Mesothelial cell of epicardium (in vitro differentiated cells): ENCODE measurements at places on chromosomes 5 and 9. TPM values are rescaled to one million over a fixed set of nuclear protein-coding genes. Genes with fewer than 3 reads are reported as not detected.

DNA sequence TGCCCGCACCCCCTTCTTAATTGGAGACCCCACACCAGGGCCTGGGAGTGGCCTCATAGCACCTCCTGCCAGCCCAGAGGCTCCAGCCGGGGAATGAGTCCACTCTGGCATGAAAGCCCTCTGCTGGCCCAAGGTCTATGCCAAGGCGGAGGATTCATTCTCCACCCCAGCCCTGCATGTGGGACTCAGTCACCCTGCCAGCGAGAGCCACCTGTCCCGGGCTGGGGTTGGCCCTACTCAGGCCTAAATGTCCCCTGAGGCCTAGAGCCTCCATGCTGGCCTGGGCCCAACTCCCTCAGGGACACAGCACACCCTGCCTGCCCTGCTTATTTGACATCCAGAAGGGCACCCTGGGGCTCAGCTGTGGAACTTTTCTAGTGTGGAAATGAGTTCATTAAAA is 1.0 kb upstream of the RAPGEF1 start:
- no peak for DNase-seq

The SPATA31A5 gene
- total RNA-seq, result not detected in 3 replicates

GRCh38 chr9:134830126-134830525 is 50.5 kb upstream of the FCN2 start:
- DNase-seq, result no peak

- no peak for DNase-seq
These were observed 9.9 kb downstream of the BTNL9 start for GRCh38 chr5:181050016-181050415.

The C5orf52 gene
- not detected in 3 replicates for total RNA-seq

- DNase-seq, result no peak
These were observed 95.5 kb upstream of the PHYKPL start for GRCh38 chr5:178327931-178328711.

- DNase-seq, result no peak
These were observed 37.4 kb downstream of the WWC1 start for GRCh38 chr5:168328814-168329213.

GRCh38 chr9:37514999-37515398 is 29.3 kb downstream of the POLR1E start:
- no peak for DNase-seq

GRCh38 chr5:99441235-99441634 is 512.4 kb upstream of the CHD1 start:
- DNase-seq, result no peak

DNA sequence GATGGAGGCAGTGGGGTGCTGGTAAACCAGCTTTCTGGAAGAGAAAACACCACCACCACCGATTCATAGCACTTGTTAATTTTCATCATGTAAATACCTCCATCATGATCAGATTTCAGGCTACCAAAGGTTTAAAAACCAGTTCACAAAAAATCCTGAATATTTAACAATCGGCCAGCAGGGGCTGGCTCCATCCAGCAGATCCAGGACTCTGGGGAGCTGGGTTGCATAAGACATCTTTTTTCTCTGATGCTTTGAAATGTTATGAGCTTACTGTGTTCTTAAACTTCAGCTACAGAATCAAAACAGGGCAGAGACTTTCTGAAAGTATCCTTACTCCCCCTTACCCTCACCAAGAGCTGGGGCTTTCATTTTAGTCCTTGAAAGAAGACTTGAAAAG is 14.6 kb upstream of the RNF183 start:
- no peak for DNase-seq

DNA sequence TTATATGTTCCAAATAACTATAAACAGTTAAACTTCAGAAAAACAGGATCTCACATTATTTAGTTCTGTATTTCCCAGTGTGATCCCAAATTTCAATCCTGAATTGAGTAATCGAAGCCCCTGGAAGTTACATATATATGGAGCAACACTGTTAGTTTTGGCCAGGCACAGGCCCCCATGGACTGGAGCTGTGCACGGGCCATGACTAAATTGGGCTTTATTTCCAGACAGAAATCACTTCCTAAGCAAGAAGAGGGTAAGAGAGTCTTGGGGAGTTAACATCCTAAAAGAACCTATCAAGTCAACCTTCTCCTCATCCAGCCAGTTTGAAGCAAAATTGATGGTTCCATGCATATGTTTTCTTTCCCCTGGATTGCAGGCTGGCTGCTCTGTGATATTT is 393.0 kb downstream of the TMEM167A start:
- DNase-seq, result no peak

DNA sequence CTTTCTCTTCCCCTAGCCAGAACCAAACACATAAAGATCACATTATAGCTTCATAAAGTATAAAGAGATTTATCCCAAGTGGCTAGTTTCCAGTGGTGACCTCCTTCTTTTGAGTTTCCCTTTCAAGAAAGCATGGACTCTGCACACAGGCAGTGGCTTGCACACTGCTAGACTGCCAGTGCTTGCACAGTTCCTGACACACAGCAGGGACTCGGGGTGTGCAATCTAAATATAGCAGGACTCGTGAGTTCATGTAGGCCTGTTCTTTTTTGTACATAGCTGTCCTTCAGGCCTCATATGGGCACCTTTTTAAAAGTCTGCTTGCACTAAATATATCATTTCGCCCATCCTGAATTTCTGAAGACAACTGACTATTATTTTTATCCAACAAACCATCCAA is 308.6 kb downstream of the FBXL7 start:
- DNase-seq, result no peak

The SPINK4 gene
- total RNA-seq, result not detected in 3 replicates

- DNase-seq, result no peak
These were observed 359.6 kb upstream of the SLC24A2 start for GRCh38 chr9:20148416-20148815.

The RPL35 gene
- total RNA-seq, result 1,103 to 1,148 TPM (median 1,111 TPM) in 3 replicates

The TAS2R1 gene
- not detected in 3 replicates for total RNA-seq

The HAVCR2 gene
- 0.84 to 1.2 TPM (median 0.86 TPM) in 3 replicates for total RNA-seq

DNA sequence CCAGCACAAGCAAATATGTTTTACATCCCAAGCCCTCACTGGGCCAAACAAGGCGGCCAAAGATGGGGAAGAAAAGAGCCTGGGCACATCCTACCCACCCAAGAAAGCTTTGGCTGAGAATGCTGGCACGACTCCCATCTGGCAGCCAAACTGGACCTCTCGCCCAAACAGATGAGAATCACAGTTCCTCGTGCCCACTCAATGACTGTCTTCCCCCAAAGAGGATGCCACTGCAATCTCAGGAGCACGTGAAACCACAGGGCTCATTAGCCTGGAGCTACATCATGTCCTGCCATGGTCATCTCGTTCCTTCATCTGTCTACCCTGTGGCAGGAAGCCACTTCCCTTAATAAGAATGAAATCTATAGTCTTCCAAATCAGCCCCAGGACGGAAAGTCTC is 536.8 kb downstream of the BNC2 start:
- no peak for DNase-seq

DNA sequence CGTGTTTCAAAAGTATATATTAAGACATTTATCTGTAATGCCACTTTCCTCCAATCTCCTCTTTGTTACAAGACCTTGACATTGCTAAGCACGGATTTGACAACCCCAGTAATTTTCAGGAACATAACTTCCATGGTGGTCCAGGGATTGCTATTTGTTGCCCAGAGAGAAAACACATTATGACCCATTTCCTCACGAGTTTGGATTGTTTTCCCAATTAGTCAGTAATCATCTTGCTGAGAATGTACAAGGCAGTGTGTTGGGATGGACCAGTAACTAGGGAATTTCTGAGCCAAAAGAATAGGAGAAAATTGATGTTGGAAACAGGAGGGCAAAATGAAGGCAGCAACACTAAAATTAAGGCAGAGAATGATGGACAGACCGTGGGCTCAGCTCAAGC is 574.1 kb downstream of the EBF1 start:
- no peak for DNase-seq

DNA sequence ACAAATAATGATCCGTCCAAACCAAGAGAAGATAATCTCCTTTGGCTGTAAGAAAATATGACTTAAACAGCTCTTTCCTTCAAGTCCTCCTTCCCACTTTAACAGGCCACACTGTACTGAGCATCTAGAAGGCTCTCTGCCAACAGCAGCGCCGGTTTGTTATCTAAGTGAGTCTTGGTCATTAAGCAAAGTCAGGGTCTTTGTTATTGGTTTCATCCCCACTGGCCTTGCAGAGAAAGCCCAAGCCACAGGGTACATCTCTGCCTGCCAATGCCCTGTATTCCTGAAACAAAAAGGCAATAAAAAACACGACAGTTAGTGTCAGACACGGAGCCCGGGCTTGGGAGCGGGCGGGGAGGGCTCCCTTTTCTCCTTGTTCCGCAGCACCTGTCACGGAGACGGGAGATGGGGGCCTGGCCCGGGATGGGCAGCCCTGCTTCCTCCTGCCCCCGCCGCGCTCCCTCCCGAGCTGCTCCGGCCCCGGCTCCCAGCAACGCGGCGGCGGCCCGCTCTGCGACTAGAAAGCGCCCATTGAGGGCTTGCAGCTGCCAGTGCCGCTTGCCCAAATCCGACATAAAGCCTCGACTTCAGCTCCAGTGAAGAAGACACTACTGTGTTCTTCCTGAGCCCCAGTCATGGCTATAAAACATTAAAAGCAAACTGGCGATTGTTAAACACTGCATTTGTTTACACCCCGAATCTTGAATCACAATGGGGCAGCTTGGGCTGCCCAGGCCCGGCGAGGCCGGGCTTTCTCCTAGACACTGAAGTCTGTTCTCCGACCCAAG is 28.1 kb upstream of the PIK3R1 start:
- peak; percentile 20 for DNase-seq

- peak; percentile 91 for DNase-seq
These were observed at the start of gene FBXW11 for GRCh38 chr5:172006321-172007174. FBXW11 (minus strand) TSS chr5:172006638; CDS start chr5:172006502, 136 bp downstream.

The DAPK1 gene
- total RNA-seq, result 239 to 246 TPM (median 240 TPM) in 3 replicates

- no peak for DNase-seq
These were observed 313 bp downstream of the BRIX1 start for GRCh38 chr5:34915856-34916192.

GRCh38 chr9:87236546-87236945 is 261.1 kb upstream of the DAPK1 start:
- no peak for DNase-seq

- DNase-seq, result no peak
These were observed 741.0 kb upstream of the RIOK2 start for GRCh38 chr5:97923997-97924396.

GRCh38 chr9:5562806-5563416 is 52.6 kb downstream of the PDCD1LG2 start:
- DNase-seq, result no peak

DNA sequence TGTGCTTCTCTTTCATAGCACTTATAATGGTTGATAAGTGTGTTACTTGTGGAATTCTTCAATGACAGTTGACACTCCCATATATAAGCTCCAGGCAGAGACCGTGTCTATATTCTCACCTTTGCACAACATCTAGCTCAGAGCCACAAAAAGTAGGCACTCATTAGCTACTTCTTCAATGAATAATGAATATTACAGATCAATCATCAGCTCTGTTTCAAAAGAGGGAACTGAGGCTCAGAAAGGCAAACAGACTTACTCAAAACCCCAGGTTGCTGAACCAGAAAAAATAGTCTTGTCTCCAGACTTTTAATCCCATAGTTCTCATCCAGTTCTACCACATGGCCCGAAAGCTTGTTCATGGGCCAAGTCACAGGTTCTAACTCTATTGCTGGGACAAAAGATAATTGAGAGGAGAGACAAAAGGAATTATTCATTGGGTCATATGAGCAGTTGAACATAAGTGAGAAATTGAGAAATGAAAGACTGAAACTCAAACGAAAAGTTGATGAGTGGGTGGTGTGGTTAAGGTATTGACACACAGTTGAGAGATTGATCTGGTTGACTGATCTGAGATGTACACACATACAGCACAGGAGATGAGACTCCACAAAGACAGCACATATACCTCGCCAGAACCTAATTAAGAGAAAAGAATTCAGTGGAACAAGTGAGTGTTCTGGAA is 381.6 kb downstream of the EFNA5 start:
- DNase-seq, result no peak

The IFNK gene
- not detected in 3 replicates for total RNA-seq

DNA sequence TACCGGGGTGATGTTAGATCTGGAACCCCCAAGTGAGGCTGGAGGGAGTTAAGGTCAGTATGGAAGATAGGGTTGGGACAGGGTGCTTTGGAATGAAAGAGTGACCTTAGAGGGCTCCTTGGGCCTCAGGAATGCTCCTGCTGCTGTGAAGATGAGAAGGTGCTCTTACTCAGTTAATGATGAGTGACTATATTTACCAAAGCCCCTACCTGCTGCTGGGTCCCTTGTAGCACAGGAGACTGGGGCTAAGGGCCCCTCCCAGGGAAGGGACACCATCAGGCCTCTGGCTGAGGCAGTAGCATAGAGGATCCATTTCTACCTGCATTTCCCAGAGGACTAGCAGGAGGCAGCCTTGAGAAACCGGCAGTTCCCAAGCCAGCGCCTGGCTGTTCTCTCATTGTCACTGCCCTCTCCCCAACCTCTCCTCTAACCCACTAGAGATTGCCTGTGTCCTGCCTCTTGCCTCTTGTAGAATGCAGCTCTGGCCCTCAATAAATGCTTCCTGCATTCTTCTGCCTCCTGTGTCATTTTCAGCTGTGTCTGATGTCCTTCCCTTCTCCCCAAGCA is 2.3 kb upstream of the MYOZ3 start:
- DNase-seq, result no peak

The MEF2C gene
- 8.4 to 9.6 TPM (median 9.1 TPM) in 3 replicates for total RNA-seq

DNA sequence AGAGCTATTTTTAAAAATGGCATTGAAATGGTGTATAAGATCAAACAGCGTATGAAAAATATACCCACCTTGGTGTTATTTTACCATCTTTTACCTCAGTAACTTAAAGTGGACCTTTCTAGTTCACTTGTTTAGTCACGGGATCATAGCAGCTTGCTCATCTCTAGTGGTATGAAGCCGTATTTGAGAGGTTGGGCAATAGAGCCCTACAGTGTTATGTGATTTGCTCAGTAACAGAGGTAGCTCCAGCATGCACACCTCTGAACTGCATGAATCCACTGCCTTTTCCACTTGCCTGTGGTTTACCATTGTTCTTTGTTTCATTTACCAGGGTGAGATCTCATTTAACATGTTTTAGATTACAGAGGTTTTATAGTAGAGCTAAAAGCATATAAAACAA is 134.4 kb downstream of the ATG10 start:
- DNase-seq, result no peak
